ENCODE measurements at places on chromosomes 11 and 22.

DNA sequence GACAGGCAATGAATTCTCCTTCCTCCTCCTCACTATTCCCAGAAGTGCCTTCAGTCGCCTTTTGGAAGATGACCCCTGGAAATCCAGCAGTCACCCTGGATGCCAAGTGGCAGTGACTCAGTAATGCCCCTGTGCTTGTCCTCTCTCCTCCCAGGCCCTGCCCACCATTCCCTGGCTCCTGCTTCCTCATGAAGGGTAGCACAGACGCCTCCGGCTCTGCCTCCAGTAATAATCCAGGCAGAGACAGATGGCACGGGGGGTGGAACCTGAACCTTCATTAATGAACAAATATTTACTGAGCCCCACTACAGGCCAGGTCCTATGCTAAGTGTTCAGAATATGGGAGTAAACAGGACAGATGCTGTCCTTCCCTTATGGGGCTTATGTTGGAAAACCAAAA, 23.2 kb downstream of the SYT13 start:
- no peak for DNase-seq

DNA sequence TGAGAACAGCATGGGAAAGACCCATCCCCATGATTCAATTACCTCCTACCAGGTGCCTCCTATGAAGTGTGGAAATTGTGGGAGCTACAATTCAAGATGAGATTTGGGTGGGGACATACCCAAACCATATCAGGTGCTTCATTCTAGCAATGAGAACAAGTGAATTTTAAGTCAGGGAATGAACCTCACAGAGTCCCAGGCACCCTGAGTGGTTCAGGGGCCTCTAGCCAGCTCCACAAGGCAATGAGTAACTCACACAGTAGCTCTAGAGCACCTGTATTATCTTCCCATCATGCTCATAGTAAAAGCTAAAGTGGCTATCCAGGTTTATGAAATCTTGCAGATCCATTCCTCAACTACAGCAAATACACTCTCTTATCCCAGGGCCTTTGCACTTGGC, 13.1 kb upstream of the ACCSL start:
- no peak for DNase-seq

DNA sequence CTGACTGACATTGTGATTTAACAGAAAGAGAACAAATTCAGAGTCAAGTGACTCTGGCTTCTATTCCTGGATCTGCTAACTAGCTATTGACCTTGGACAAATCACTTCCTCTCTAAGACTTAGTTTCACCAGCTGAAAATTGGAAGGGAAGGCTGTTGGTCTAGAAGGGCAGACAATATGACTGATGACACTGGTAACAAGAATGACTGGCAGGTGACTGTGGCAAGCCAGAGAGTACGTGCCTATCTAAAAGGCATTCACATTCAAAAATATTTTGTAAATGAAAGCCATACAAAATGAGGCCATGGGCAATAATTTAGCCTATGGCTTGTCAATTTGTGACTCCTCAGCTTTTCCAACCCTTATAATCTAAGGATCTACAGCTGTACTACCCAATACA, 23.5 kb downstream of the SERGEF start:
- no peak for DNase-seq

- DNase-seq, result no peak
These were observed 78.8 kb downstream of the TNRC6B start for GRCh38 chr22:40256516-40256915.

- no peak for DNase-seq
These were observed 13.7 kb downstream of the YWHAH start for GRCh38 chr22:31957970-31958594.

DNA sequence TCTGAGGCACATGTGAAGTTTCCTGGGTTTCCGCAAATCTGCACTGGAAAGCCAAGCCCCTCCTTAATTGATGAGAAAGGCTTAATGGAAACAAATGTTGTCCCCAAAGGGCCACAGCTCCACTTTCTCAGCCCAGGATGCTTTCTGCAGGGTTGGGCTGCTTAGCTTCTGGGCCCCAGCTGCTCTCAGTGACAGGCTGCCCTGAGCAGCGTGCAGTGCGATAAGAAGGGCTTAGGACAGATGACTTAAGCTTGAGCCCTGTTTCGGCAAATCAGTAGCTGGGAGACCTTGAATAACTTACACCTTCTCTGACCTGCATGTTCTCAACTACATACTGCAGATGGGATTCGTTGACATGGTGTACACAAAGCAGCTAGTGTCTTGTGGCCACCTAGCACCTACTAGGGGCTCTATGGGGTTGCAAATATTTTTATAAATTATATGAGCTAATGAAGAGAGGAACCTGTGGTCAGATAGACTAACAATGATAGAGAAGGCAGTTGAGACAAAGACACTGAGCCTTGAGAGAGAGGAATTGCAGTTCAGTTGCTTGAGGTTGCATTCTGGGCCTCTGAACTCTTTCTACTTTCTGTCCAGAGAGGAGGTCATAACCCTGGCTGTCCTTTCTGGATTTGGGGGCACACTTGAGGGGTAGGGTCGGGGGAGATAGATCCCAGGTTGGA, 11.5 kb downstream of the STX3 start:
- DNase-seq, result no peak

DNA sequence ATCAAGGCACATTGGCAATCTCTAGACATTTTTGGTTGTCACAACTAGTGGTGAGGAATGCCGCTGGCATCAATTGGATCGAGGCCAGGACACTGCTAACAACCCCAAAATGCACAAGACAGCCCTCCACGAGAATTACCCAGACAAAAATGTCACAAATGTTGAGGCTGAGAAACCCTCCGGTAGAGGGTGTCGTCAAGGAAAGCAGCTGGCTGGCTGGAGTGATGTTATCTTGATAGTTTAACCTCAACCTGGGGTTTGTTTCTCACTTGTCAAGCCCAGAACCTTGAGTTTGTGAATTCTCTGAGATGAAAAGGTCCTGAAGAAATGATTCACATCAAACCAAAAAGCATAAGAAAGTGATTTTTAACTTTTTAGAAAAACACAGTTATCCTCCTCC, 21.1 kb upstream of the TMPRSS13 start:
- no peak for DNase-seq

DNA sequence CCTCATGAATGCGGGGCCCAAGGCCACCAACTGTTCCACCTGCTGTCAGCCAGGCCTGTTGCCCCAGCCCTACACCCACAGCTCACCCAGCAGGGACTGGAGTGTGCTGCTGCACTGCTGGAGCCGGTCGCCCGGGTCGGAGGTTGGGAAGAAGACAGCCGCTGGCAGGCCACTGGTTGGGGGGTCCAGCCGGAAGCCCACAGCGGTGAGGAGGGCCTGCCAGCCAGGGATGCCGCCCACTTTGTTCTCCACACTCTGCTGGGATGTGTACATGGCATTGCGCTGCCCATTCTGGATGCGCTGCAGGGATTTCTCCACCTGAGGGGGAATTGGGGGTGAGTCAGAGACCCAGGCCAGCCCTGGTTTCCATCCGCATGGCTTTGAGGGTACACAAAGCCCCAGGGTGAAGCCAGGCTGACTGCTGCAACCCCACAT, 74.2 kb upstream of the PITPNB start:
- no peak for DNase-seq

DNA sequence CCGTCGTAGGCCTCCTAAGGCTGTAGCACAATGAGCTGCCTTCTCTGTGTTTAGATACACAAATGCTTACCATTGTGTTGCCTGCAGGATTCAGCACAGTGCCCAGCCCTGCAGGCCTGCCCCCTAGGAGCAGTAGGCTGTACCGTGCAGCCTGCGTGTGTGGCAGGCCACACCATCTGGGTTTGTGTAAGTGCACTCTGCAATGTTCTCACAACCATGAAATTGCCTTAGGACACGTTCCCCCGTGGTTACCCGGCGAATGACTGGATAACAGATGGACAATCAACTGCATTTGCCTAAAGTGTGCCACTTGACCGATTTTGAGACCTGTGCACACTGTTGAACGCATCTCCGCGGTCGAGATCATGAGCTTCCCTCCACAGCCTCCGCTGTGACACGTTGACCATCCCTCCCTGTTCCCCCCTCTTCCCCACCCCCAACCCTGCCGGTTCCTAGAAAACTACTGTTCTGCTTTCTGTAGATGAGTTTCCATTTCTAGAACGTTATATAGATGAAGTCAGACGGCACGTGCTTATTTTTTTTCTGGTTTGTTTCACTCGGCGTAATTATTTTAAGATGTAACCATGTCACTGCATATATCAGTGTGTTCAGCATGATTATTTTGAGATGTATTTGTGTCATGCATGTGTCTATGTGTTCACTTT, 22.2 kb upstream of the CTSD start:
- no peak for DNase-seq

Measured in NCI-H2107 (cell line).